Stimulated activated CD8-positive, alpha-beta memory T cell treated with anti-CD3 and anti-CD28 coated beads, Interleukin-7, amount 100 ng/mL, for 24 hours (primary cell): ENCODE measurements at places on chromosomes 7 and 10.

GRCh38 chr10:21624951-21625350 is 90.9 kb downstream of the MLLT10 start:
- DNase-seq = no peak

DNA sequence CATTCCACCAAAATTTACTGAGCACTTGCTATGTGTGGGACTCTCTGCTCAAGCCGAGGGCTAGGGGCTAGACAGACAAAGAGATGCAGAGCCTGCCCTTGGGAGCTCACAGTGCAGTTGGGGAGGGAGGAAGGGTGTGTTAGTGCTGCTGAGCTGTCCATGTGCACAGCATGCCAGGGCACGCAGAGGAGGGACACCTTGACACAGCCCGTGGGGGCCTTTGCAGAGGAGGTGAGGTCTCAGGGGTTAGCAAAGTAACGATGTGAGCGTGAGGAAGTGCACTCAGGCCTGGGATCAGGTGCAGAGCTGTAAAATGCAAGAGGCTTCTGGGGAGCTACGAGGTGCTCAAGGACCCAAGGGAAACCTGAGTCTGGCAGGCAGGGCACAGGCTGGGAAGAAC is 16.3 kb downstream of the PRKCQ start:
- no peak for DNase-seq

DNA sequence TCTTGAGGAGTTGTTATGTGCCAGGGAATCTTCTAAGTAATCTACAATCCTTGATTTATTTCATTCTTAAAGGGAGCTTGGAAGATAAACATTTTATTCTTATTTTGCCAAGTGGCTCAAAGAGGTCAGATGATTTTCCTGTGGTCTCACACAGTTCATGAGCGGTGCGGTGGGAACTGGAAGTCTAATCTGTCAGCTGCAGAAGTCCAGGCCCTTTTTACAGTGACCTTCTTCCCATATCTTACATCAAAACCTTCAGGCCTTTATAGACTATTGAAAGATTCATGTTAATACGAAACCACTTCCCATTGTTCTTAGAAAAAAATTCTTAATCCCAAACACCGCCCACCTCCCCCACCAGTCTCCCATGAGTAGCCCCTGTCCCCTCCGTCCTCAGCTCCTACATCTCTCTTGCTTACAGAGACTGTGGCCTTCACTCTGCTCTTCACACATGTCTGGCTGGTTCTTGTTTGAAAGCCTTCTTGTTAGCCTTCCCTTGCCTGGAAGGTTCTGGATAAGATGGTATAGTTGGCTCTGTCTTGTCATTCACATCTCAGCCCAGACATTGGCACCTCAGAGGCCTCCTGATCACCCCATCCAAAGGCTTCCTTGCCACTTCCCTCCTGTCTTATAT is 61.5 kb downstream of the ITGA8 start:
- DNase-seq = no peak

DNA sequence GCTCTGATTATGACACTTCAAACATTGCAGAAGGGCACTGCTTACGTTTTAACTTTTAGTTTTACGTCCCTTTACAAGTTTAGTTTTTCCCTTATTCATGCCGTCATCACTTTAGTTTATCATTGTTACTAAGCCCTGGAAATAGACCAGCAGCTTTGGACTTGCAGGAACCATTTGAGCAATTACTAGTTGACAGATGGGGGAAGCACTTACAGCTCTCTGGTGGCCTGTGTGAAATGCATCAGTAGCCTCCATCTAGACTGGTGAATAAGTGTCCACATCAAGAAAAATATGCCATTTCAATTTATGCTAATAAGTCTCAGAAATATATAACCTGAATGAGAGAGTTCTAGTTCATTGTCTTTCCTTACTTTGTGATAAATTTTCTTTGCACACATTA is 194.9 kb upstream of the GRM3 start:
- no peak for DNase-seq

DNA sequence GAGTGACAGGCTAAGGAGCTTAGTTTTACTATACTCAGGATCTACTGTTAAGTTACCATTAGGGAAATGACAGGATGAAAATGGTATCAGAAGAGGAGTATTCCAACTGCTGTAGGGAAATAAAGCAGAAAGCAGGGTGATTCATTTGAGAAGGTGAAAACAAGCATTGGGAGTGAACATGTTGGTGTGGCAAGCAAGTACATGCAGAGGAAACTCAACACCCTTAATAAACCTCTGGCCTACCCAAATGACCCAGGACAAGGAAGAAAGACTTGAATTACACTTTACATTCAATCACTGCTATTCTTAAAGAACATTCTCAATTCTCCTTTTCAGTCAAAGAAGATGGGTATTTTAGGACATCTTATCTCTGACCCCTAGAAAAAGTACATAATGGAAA is 28.7 kb downstream of the ERLIN1 start:
- no peak for DNase-seq

- no peak for DNase-seq
Measured at GRCh38 chr7:103560136-103560535, 114.1 kb upstream of the SLC26A5 start.

- DNase-seq = no peak
Measured at GRCh38 chr10:133187091-133187905, 27.3 kb downstream of the KNDC1 start.

DNA sequence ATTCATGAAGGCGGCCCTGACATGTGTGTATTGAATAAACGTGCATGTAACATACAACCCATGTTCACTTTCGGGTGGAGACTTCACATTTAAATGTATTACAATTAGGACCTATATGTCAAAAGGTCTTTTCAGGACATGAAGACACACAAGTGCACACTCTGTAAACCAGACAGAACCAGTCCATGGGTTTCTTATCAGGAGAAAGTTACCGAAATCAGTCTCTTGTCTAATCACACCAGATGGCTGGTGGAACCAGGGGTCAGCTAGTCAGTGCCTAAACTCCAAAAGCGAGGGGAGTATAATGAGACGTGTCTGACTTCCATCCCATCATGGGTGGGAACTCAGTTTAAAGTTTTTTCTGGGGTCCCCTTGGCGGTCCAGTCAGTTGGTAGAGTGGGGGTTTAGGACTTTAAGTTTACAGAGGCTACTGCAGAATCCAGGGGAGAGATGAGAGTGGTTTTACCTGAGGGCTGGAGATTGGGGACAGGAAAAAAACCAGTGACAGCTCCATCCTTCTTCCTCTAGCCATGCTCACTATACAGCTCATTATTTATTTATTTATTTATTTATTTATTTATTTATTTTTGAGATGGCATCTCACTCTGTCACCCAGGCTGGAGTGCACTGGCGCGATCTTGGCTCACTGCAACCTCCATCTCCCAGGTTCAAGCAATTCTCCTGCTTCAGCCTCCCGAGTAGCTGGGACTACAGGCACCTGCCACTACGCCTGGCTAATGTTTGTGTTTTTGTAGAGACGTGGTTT is 251.3 kb upstream of the LYZL1 start:
- DNase-seq = no peak

GRCh38 chr10:86779220-86780017 is 23.0 kb downstream of the BMPR1A start:
- DNase-seq = no peak

DNA sequence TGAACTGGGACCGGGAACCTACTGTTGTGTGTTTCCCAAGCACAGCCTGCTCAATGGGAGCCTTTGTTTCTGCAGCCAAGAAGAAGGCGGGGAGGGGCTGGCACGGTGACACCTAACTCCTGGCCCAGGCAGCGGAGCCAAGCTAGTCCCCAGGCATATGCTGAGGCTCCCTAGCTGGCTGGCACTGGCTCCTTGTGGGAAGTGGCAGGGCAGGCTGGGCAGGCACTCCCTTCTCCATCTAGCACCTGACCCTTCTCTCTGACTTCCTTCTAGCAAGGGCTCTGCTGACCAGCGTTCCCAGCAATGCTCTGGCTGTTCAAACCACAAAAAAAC is 325.0 kb downstream of the PLXNA4 start:
- no peak for DNase-seq

GRCh38 chr10:62643606-62644587 is 160.6 kb upstream of the ADO start:
- DNase-seq = no peak

GRCh38 chr7:10474048-10474447 is 499.6 kb upstream of the PHF14 start:
- no peak for DNase-seq

- no peak for DNase-seq
Measured at GRCh38 chr7:30514776-30515175, 10.1 kb upstream of the GGCT start.

DNA sequence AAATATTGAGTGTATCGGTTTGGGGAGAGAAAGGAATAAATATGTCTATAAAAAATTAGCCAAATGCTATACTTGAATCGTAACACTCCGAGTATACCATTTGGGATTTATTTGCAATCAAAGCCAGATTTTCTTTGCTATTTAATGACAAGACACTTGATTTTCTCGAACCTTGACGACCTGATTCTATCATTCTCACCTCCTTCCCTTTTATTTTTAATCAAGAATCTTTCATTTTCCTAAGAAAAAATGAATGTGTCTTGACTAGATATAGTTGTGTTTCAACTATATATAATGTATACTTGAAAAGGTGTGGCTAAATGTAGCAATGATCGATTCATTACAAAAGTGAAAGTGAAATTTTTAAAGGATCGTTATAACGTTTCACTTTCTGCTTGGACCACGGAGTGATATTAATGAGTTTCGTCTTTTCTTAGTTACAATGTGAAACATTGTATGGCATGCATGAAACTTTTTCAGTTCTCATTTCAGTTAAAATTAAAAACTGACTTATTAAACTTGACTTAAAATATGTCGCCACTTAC is 562 bp downstream of the NUB1 start:
- no peak for DNase-seq

DNA sequence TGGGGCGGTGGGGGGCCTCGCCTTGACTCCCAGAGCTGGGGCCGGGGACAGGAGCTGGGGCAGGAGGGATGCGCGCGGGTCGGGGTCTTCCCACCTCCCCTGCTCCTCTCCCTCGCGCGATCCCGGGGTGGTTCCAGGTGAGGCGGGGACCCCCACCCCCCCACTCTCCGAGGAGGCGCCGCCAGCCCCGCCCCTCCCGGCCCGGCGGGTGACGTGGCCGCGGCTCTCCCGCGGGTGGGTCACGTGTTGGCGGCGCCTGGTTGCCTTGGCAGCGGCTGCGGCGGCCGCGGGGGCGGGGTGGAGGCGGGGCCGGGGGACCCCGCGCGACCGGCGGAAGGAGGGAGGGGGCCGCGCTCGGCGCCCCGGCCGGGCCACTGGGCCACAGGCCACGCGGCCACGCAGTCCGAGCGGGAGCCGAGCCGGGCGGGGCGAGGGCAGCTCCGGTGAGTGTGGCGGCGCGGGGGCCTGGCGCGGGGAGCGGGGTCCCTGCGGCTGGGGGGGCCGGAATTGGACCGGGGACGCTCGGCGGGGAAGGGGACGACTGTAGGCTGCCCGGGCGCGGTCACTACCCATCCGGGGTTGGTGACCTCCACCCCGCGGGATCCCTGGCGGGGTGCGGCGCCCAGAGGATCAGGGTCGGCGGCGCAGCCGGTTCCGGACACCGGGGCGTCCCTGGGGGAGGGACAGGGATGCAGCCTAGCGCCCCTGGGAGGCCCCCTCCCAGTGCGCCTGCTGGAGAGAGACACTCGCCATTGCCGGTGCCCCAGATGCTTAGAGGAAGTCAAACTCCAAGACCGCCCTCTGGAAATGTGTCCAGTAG is at the start of gene ORAI2:
TSS of gene ORAI2 (plus strand) at position 357 of the 820 bp plus-strand sequence. CDS start 5,382 bp downstream, outside the sequence.
- peak; percentile 73 for DNase-seq

- no peak for DNase-seq
Measured at GRCh38 chr7:159201722-159202330, 57.2 kb upstream of the VIPR2 start.

DNA sequence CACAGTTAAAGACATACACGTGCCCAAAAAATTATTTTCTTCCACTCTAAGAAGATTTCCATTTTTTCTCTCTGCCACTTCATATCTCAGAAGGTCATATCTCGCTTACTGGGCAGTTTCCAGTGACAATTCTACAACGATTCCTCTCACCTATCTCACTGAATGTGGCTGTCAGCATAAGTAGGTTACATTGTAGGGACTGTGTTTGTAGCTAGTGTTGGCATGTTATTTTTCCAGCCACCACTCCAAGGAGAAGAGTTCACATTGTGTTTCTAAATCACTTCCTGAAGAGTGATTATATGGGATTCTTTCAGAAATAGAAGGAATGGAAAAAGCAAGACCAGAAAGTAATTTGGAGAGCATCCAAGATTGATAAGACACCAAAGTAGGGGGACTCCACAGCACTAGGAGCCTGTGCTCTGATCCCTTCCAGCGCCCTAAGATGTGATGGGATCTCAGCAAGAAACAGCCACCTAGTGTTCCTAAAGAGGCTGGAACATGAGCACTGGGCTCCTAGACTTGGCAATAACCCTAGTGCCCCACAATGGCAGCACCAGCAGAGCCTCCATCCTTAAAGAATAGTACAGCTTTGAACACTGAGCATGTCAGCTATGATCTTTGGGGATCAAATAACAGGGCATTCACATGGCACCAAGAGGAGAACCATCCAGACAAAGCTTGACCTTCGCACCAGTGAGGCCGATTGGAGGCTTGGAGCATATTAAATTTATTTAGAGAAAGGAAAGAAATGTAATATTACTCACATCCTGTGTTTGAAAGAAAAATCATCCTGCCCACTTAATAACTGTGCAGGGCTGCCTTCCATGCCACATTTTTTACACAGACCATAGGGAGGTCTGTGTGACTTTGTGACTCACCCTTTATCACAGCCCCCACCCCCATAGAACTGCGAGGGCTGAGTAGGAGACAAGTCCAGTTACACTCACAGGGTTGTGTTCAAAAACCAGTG is 51.8 kb downstream of the CAV1 start:
- DNase-seq = no peak

GRCh38 chr7:85750454-85750949 is 563.6 kb upstream of the SEMA3D start:
- DNase-seq = no peak

GRCh38 chr7:157339777-157340677 is 3.2 kb downstream of the DNAJB6 start:
- DNase-seq = no peak

GRCh38 chr7:101172854-101173751 is 7.0 kb downstream of the NAT16 start:
- no peak for DNase-seq

- DNase-seq = no peak
Measured at GRCh38 chr10:7942316-7942715, 112.2 kb upstream of the GATA3 start.

DNA sequence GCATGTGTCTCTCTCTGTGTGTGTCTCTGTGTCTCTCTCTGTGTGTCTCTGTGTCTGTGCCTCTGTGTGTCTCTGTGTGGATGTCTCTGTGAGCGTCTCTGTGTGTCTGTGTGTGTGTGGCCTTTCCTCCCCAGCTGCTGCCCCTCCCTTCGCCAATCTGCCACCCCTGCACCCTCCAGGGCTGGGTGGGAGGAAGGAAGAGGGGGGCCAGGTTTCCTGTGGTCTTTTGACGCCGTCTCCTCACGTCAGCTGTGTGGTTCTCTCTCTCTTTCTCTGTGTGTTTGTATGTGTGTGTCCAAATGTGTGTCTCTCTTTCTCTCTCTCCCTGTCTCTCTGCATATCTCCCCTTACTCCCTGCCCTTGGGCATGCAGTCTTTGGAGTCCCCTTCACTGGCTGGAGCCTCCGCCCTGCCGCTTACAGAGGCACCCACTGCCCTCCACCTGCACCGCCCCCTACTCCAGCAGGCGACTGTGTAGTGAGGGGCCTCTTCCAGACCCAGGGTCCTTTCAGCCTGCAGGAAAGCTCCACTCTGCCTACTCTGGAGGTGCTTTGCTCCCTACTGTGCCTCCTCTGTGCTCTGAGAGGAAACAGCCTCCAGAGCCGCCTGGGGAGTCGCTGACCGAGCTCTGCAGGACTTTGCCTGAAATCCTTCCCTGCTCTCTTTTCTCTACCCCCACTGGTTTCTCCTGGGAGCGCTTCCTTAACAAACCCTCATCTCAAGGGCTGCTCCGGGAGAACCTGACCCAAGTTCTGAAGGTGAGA is 44.2 kb upstream of the C10orf71 start:
- DNase-seq = no peak
